H1 (cell line): ENCODE measurements at places on chromosomes 12 and 14.

DNA sequence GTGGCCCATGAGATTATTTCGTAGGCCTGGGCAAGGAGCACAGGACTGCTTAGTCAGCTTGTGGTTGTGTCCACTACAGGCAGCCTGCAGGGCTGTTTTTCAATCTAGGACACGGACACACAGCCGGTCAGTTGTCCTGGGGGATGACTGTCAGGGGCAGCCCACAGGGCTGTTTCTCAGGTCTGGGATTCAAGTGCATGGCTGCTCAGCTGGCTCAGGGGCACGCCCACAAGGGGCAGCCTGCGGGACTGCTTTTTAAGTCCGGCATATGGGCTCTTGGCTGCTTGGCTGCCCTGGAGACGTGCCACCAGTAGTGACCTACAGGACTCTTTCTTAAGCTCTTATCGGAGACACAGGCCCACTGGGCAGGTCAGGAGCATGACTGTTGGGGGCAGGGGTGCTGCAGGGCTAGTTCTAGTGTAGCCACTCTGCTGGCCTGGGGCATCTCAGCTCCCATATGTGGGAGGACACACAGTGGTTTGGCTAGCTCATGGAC, 26.6 kb upstream of the GTF2A1 start:
- DNase-seq, result no peak

- no peak for DNase-seq
Measured at GRCh38 chr12:115598871-115599811, 678.4 kb downstream of the MED13L start.

DNA sequence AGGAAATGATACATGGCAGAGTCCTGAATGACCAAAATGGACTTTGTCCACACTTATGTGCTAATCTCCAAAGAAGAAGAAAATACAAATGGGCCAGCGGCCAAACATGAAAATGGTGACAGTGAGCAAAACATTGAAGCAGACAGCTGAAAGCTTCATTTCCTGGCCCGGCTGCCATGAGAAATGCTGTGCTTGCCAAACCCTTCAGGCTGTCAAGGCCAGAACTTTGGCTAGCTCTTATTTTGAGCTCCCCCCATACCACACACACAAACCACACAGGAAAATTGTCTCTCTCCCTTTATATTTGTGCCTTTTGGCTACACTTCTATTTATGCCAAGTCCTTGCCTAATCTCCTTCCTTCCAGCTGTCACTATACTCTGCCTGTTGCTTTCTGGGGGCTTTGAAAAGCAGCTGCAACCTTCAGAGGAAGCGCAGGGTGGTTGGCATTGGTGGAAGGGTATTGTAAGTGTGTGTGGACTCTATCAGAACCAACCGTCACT, 323.8 kb downstream of the RAD51B start:
- no peak for DNase-seq

GRCh38 chr12:100184549-100185145, 16.0 kb upstream of the ACTR6 start:
- no peak for DNase-seq
